Activated T-cell treated with anti-CD3 and anti-CD28 coated beads, Interleukin-2, amount 50 U/mL, for 72 hours (primary cell): ENCODE measurements at places on chromosomes 12 and 14. TPM values are rescaled to one million over a fixed set of nuclear protein-coding genes. Genes with fewer than 3 reads are reported as not detected.

GRCh38 chr12:49866859-49867569, 24.1 kb upstream of the BCDIN3D start:
- H3K4me1 ChIP-seq: peaks cover 7% of the 10 kb centered on the region
- no peak overlapping the region for H3K4me3 ChIP-seq
- H3K27ac ChIP-seq: no peak overlapping the region
- peak; percentile 77 for DNase-seq
- no peaks in the 10 kb centered on the region for H3K27me3 ChIP-seq

DNA sequence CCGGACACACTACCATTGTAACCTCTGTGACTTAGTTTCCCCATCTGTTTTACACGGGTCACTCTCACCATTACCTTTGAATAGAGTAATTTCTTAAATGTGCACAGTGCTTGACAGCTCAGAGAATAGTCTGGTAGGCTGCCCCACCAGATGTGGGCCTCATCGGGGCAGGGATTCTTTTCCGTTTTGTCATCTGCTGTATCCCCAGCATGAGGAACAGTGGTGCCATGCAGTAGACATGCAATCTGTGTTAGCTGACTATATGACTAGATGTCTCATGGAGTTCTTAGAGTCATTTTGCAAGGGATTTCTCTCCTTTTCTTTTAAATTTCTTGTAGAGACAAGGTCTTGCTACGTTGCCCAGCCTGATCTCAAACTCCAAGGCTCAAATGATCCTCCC, 44.9 kb upstream of the PLEKHG3 start:
- H3K27ac ChIP-seq: no peak overlapping the region
- H3K4me3 ChIP-seq: peak overlapping the region; percentile 78
- H3K4me1 ChIP-seq: peaks cover 13% of the 10 kb centered on the region
- H3K36me3 ChIP-seq: no peaks in the 10 kb centered on the region

GRCh38 chr12:28459481-28459880, 269.2 kb downstream of the CCDC91 start:
- no peaks in the 10 kb centered on the region for H3K4me1 ChIP-seq
- H3K27ac ChIP-seq: no peak overlapping the region
- no peak for DNase-seq
- H3K27me3 ChIP-seq: no peaks in the 10 kb centered on the region

The SPX gene
- 2.8 TPM for total RNA-seq

DNA sequence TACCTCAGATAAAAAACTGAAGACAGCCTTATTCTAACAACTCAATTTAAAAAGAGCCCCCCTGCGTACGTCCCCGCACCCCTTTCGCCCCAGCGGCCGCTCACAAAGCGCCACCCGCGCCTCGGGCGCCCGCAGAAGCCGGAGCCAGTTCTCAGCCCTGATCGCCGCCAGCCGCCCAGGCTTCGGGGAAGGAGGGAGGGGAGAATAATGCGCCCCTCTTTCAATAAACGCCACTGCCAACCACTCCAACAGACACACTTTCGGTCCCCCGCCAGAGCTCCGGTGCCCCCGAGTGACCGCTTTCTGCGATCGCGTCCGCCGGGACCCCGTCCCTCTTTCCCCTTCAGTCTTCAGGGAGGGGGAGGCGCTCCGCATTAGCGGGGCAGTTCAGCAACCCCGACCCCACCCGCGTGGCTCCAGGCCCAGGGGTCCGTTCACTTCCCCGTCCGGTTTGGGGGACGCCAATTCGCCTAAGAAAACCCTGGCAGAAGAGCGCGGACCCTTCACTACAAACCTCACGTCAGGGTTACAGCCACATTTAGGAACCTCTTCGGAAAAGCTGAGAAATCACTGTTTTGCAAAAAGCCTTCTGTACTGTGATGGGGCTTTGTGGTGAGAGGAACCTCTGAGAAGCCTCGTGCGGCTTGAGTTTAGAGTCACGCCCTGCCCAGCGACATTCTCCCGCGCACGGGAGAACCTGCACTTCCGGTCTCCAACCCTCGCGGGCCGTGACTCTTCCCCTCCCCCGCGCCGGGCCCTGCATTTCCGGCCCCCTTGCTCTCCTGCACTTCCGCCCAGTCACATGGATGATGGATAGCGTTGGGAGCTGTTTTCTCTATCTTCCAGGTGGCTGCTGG, 18.7 kb downstream of the FOXG1 start:
- peak overlapping the region; percentile 31 for H3K4me3 ChIP-seq
- peaks cover 19% of the 10 kb centered on the region for H3K36me3 ChIP-seq
- peaks cover 11% of the 10 kb centered on the region for H3K4me1 ChIP-seq
- H3K27me3 ChIP-seq: peaks cover 53% of the 10 kb centered on the region
- H3K27ac ChIP-seq: no peak overlapping the region
- no peak for DNase-seq

GRCh38 chr14:69672356-69672755, 61.0 kb downstream of the SUSD6 start:
- no peaks in the 10 kb centered on the region for H3K27me3 ChIP-seq
- peak overlapping the region; percentile 18 for H3K4me3 ChIP-seq
- peak overlapping the region; percentile 74 for H3K27ac ChIP-seq
- peaks cover 20% of the 10 kb centered on the region for H3K36me3 ChIP-seq

GRCh38 chr12:86931714-86932113, 675.5 kb upstream of the MGAT4C start:
- H3K27ac ChIP-seq: no peak overlapping the region
- H3K4me3 ChIP-seq: no peak overlapping the region
- no peaks in the 10 kb centered on the region for H3K4me1 ChIP-seq
- no peaks in the 10 kb centered on the region for H3K36me3 ChIP-seq

- H3K27me3 ChIP-seq: peaks cover 24% of the 10 kb centered on the region
- no peak overlapping the region for H3K4me3 ChIP-seq
- H3K27ac ChIP-seq: no peak overlapping the region
Measured at GRCh38 chr12:13942826-13943225, 38.6 kb downstream of the GRIN2B start.

- H3K27ac ChIP-seq: no peak overlapping the region
- peaks cover 5% of the 10 kb centered on the region for H3K4me1 ChIP-seq
- H3K36me3 ChIP-seq: no peaks in the 10 kb centered on the region
- H3K4me3 ChIP-seq: peak overlapping the region; percentile 45
Measured at GRCh38 chr14:105537580-105538474, 11.4 kb downstream of the TMEM121 start.

- H3K36me3 ChIP-seq: no peaks in the 10 kb centered on the region
- no peak overlapping the region for H3K4me3 ChIP-seq
- no peak for DNase-seq
- H3K27ac ChIP-seq: no peak overlapping the region
Measured at GRCh38 chr12:89690925-89691324, 17.7 kb downstream of the ATP2B1 start.

The PIWIL1 gene
- not detected for total RNA-seq

DNA sequence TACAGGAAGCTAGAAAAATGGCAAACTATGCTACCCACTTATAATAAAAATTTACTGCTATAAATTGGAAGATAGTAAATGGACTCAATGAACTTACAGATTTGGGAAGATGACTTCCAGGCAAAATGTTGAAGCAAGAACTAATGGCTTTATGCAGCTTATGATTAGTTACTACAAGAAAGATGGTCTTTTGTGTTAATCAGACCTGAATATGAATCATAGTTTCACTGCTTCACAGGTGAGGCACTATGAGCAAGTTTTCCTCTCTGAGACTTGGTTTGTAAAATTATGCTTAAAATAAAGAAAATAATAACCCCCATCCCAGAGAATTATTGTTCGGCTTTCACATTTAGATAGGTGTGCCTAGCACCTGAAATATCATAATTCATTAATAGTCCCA, 19.8 kb upstream of the DCN start:
- H3K4me1 ChIP-seq: no peaks in the 10 kb centered on the region
- H3K4me3 ChIP-seq: no peak overlapping the region
- no peaks in the 10 kb centered on the region for H3K27me3 ChIP-seq
- no peak for DNase-seq
- H3K27ac ChIP-seq: no peak overlapping the region

The MYO1A gene
- 13.4 TPM for total RNA-seq

- H3K36me3 ChIP-seq: peaks cover 7% of the 10 kb centered on the region
- peak overlapping the region; percentile 54 for H3K27ac ChIP-seq
- no peaks in the 10 kb centered on the region for H3K27me3 ChIP-seq
- no peak for DNase-seq
Measured at GRCh38 chr12:116278667-116279066, 1.2 kb upstream of the MED13L start.

The TAS2R46 gene
- total RNA-seq: 0.72 TPM

DNA sequence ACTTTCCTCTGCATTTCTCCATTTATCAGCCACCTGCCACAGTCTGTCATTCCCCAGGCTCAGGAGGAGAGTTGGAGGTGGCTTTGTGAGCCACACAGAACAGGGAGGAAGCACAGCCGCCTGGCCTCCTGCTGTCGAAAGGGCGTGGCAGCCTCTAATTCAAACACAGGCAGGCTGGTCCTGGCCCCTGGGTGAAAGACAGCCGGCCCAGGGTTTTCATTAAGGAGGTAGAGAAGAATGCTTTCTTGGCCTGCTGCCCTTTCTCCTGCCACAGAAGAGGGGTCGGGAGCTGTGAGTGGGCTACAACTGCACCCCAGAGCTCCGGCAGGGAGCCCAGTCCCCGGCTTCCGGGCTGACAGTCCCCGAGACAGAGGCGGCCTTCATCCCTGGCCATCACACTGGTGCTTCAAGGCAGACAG, 108.6 kb upstream of the FZD10 start:
- H3K27ac ChIP-seq: no peak overlapping the region
- H3K36me3 ChIP-seq: peaks cover 7% of the 10 kb centered on the region
- no peak overlapping the region for H3K4me3 ChIP-seq
- no peak for DNase-seq
- peaks cover 19% of the 10 kb centered on the region for H3K27me3 ChIP-seq

The OR9K2 gene
- total RNA-seq: not detected

The CIROP gene
- total RNA-seq: not detected

The DHRS7 gene
- total RNA-seq: 71.3 TPM

DNA sequence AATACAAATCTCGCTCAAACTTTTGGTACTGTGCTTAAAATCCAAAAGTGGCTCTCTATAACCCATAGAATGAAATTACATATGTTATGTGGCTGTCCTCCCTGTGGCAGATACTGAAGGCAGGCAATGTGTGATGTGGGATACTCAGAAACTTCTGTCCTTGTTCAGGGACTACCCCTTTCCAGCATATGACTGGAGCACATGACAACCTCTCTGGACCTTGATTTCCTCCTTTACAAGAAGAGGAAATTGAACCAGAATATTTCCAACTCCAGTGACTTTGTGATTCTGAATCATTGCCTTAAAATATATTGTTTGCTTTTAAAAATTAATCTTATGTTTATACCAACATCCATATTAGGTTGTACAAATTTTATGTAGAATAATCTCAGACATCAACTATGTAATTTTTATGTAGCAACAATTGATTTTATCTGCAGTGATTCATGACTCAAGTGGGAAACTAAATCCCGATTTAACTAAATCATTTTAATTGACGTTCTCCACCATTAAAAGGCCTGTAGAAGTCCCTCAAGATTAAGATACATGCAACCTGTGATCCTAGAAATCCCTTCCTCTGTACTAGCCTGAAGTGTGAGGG, 162.4 kb downstream of the AKAP6 start:
- H3K4me3 ChIP-seq: no peak overlapping the region
- H3K27ac ChIP-seq: no peak overlapping the region
- H3K36me3 ChIP-seq: no peaks in the 10 kb centered on the region
- H3K4me1 ChIP-seq: no peaks in the 10 kb centered on the region

The FOXN4 gene
- total RNA-seq: not detected

DNA sequence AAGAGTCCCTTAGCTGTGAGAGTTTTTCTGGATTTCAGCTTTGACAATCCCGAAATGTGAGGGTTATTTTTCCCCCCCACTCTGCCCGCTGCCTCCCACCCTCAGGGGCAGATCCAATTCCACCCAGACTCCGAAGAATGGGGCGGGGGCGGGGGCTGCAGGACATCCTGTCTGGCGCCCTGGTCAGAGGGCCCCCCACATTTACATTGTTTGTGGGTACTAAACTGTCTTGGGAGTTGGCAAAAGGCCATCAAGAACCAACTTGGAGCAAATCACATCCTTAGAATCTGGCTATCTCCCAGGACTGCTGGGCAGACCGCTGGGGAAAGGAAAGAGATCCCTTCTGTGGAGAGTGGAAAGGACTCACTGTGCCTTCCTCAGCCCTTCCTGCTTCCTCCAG, 2.4 kb downstream of the EMP1 start:
- no peaks in the 10 kb centered on the region for H3K36me3 ChIP-seq
- H3K4me1 ChIP-seq: peaks cover 40% of the 10 kb centered on the region
- H3K27ac ChIP-seq: no peak overlapping the region
- H3K4me3 ChIP-seq: no peak overlapping the region

The NANOG gene
- total RNA-seq: not detected

DNA sequence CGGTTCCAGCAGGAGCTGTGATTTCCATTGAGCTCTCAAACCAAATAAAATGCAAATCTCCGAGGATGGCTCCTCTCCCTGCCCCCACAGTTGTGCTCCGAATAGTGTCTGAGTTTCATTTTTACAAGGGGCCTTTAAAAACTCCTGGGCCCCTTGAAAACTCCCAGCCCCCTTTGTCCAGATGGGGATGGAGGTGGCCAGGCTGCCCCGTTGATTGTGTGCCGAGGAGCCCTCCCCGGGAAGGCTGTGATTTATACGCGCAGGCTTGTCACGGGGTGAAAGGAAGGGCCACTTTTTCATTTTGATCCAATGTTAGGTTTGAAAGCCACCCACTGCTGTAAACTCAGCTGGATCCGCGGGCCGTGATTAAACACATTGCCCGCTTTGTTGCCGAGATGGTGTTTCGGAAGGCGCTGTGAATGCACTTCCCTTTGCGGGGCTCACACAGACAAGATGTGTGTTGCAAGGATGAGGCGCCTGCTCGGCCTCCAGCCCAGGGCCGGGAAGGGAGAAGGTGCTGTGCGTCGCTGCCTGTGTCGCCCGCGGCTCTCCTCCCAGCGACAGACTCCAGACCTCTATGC, 98.8 kb downstream of the TMEM132C start:
- peaks cover 18% of the 10 kb centered on the region for H3K27me3 ChIP-seq
- no peak for DNase-seq
- H3K4me1 ChIP-seq: no peaks in the 10 kb centered on the region
- peak overlapping the region; percentile 28 for H3K4me3 ChIP-seq

GRCh38 chr12:47556261-47557030, 149.4 kb downstream of the RPAP3 start:
- no peak overlapping the region for H3K27ac ChIP-seq
- H3K36me3 ChIP-seq: no peaks in the 10 kb centered on the region
- H3K4me3 ChIP-seq: no peak overlapping the region
- H3K27me3 ChIP-seq: no peaks in the 10 kb centered on the region

- H3K27ac ChIP-seq: no peak overlapping the region
- DNase-seq: no peak
- no peaks in the 10 kb centered on the region for H3K36me3 ChIP-seq
- H3K27me3 ChIP-seq: no peaks in the 10 kb centered on the region
Measured at GRCh38 chr12:125029761-125030358, 35.4 kb upstream of the AACS start.

DNA sequence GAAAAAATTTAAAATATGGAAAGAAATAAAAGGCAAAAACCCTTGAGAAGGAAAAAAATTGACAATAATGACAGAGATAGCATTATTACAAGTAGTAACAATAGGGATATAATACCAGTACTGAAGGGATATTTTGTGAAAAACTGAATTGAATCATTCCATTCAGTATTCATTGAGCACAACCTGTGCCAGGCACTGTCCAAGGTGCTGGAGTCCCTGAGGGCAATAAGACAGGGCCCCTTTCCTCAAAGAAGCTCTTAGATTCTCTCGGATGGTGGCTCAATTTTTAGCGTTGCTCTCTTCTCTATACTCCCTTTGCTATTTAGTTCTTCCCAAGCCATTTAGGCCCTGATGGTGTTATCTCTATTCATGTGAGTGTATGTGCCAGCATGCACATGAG, 34.3 kb upstream of the GAS2L3 start:
- no peaks in the 10 kb centered on the region for H3K36me3 ChIP-seq
- H3K27ac ChIP-seq: no peak overlapping the region
- H3K27me3 ChIP-seq: no peaks in the 10 kb centered on the region
- peak; percentile 4 for DNase-seq
- H3K4me1 ChIP-seq: no peaks in the 10 kb centered on the region

- no peak overlapping the region for H3K4me3 ChIP-seq
- H3K27ac ChIP-seq: no peak overlapping the region
- H3K4me1 ChIP-seq: peaks cover 5% of the 10 kb centered on the region
- no peak for DNase-seq
- H3K36me3 ChIP-seq: no peaks in the 10 kb centered on the region
Measured at GRCh38 chr12:124836759-124837158, 26.9 kb downstream of the SCARB1 start.
